H9 (cell line): ENCODE measurements at places on chromosomes 6 and 20.

GRCh38 chr20:21101932-21102575 is 4.1 kb downstream of the LINC00237 start:
- H3K36me3 ChIP-seq, result no peaks in the 10 kb centered on the region
- peak overlapping the region; percentile 89 for H3K4me3 ChIP-seq
- H3K27ac ChIP-seq, result no peak overlapping the region
- no peaks in the 10 kb centered on the region; the same call in 1 of the 2 replicates for H3K4me1 ChIP-seq
- DNase-seq, result peak; percentile 62
- H3K27me3 ChIP-seq, result peaks cover 44% of the 10 kb centered on the region

GRCh38 chr6:119310486-119311036 is 39.0 kb downstream of the MAN1A1 start:
- DNase-seq, result no peak
- H3K27ac ChIP-seq, result no peak overlapping the region
- no peaks in the 10 kb centered on the region for H3K36me3 ChIP-seq
- no peaks in the 10 kb centered on the region for H3K27me3 ChIP-seq
- no peak overlapping the region for H3K4me3 ChIP-seq
- no peaks in the 10 kb centered on the region; the same call in 1 of the 2 replicates for H3K4me1 ChIP-seq

DNA sequence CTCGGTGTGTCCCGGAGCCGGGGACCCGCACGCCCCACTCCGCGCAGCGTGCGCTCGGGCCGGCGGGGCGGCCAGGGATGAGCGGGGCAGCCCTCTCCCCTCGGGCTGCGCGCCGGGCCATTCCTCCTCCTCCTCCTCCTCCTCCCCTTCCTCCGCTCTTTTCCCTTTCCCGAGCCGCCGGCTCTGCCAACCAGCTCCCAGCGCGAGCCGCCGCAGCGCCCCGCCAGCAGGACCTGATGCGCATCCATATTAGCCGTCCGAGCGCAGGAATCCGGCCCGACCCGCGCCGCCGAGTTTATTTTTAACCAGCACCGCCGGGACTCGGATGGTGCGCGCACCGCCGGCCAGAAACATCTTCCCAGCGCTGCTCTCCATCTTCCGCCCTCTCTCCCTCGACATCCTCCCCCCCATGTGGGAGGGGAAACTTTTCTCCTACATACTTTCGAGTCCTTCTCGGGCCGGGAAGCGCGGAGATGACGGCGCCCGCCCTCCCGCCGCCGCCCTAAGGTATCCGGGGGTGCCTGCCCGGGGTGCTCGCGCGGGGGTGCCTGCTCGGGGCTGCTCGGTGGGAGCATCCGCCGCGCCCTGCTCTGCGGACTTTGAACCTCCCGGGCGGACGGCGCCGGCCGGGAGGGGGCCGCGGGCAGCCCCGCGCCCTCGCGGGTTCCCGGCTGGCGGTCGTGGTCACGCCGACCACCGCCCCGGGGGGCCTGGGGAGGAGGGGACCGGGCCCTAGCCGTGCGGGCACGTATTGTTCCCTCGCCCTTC is 619 bp downstream of the RREB1 start:
- H3K4me3 ChIP-seq, result peak overlapping the region; percentile 89
- H3K36me3 ChIP-seq, result no peaks in the 10 kb centered on the region
- peaks cover 2% of the 10 kb centered on the region; the same call in 1 of the 2 replicates for H3K27me3 ChIP-seq
- no peak overlapping the region for H3K27ac ChIP-seq
- DNase-seq, result peak; percentile 62

DNA sequence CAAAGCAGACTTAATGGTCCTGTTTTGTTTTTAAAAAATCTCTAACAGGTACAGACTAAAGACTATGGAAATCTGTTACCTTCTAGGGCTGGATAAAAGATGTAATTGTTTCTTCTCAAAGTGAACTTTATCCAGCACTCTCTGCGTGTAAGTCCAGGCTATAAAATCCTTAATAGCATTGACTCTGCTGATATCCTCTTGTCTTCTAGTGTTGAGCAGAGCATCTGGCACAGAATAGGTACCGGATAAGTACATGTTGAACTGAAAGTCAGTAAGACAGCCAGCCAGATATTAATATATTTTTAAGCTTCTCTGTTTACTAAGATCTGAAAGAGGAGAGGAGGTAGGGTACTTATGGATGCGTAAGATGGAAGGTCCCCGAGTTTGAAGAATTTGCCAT is 262.3 kb downstream of the TBC1D7 start:
- no peak for DNase-seq
- no peak overlapping the region for H3K4me3 ChIP-seq
- H3K27ac ChIP-seq, result no peak overlapping the region
- H3K4me1 ChIP-seq, result no peaks in the 10 kb centered on the region

- no peaks in the 10 kb centered on the region for H3K27me3 ChIP-seq
- no peak for DNase-seq
- no peak overlapping the region for H3K4me3 ChIP-seq
- H3K4me1 ChIP-seq, result no peaks in the 10 kb centered on the region; the same call in none of the 2 replicates
Observed at GRCh38 chr6:4318321-4318720, 182.9 kb upstream of the ECI2 start.

DNA sequence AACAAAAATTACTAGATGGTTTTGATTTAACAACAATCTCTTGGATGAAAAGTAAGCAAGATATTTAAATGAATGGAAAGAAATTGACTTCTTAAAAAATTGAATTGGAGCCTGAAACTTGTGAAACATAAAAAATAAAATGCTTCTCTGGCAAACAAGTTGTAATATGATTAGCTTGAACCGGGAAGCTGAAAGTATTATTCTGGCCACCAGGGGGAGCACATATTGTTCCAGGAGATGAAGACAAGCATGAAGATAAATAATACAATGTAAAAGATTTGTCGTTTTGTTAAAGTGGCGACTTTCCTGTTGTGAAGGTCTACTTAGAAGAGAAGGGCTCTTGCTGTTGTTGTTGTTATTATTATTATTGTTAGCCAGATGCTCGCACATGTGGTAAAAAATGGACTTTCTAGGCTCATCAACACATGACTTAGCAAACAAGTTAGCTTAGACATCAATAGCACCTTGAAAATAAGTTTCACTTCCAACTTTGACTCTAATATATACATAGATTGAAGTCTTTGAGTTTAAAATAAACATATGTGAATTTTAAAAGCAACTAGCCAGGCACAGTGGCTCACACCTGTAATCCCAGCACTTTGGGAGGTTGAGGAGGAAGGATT is 14.2 kb downstream of the PAX1 start:
- DNase-seq, result no peak
- H3K36me3 ChIP-seq, result no peaks in the 10 kb centered on the region
- no peak overlapping the region for H3K27ac ChIP-seq
- H3K4me3 ChIP-seq, result no peak overlapping the region

GRCh38 chr6:33993091-33993490 is 152.8 kb downstream of the GRM4 start:
- H3K27ac ChIP-seq, result no peak overlapping the region
- no peaks in the 10 kb centered on the region for H3K27me3 ChIP-seq
- no peaks in the 10 kb centered on the region for H3K4me1 ChIP-seq

- no peaks in the 10 kb centered on the region for H3K4me1 ChIP-seq
- no peak overlapping the region for H3K27ac ChIP-seq
- no peaks in the 10 kb centered on the region for H3K27me3 ChIP-seq
- H3K36me3 ChIP-seq, result no peaks in the 10 kb centered on the region
- H3K4me3 ChIP-seq, result no peak overlapping the region
Observed at GRCh38 chr6:143549221-143549948, 37.9 kb upstream of the FUCA2 start.

DNA sequence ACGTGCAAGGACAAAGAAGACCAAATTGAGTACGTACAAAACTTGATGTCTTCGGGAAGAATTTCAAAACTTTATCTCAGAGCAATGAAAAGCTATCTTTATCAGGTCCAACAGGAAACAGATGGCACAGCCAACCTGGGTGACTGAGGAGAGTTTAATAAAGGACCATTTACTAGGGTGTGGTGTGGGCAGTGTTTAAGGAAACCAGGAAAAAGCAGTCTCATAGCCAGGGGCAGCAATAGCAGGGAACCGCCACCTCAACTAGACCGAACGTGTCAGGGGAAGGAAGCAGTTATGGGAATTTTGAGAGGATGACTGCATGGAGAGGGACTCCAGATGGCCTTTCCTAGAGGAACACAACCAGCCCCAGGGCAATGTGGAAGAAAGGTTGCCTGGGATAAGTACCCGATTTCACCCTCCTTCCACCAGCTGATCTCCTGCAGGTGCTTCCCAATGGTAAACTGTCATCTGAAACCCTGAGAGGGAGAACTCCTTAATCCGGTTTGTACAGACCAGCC is 15.2 kb upstream of the TAAR5 start:
- no peak overlapping the region for H3K4me3 ChIP-seq
- no peak overlapping the region for H3K27ac ChIP-seq
- no peaks in the 10 kb centered on the region for H3K4me1 ChIP-seq
- H3K27me3 ChIP-seq, result no peaks in the 10 kb centered on the region
- DNase-seq, result no peak

GRCh38 chr6:17015144-17015543 is 86.7 kb upstream of the STMND1 start:
- no peaks in the 10 kb centered on the region for H3K36me3 ChIP-seq
- peaks cover 3% of the 10 kb centered on the region; the same call in 1 of the 2 replicates for H3K4me1 ChIP-seq
- no peak overlapping the region for H3K4me3 ChIP-seq
- H3K27me3 ChIP-seq, result no peaks in the 10 kb centered on the region
- no peak overlapping the region for H3K27ac ChIP-seq

GRCh38 chr20:50427719-50428083 is 82.5 kb upstream of the PTPN1 start:
- DNase-seq, result no peak
- H3K27ac ChIP-seq, result no peak overlapping the region
- no peaks in the 10 kb centered on the region for H3K36me3 ChIP-seq
- H3K4me1 ChIP-seq, result no peaks in the 10 kb centered on the region
- no peak overlapping the region for H3K4me3 ChIP-seq

DNA sequence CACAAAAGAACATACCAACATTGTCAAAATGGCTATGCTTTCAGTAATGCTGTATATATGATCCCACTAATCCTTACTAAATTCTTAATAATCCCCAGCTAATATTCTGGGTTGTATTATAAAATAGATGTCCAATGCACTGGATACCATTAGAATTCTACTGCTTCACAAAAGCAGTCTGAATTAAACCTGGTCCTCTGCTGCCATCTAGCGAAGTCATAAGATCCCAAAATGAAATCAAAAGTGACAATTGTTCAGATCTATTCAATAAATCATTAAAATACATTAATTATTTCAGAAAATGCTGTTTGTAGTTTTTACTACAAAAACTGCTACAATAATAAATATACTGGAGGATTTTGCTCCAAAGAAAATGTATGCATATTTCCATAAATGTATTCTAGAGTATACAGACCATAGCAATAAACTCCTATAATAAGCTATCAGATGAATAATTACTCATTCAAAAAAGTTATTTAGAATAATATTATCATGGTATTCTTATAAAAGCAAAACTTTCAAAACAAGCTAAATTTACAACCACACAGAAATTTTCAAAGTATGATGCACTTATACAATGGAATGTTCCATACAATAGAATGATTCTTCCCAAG is 92.6 kb downstream of the RNGTT start:
- H3K4me1 ChIP-seq, result no peaks in the 10 kb centered on the region
- no peak overlapping the region for H3K27ac ChIP-seq
- no peaks in the 10 kb centered on the region for H3K36me3 ChIP-seq
- no peak for DNase-seq

DNA sequence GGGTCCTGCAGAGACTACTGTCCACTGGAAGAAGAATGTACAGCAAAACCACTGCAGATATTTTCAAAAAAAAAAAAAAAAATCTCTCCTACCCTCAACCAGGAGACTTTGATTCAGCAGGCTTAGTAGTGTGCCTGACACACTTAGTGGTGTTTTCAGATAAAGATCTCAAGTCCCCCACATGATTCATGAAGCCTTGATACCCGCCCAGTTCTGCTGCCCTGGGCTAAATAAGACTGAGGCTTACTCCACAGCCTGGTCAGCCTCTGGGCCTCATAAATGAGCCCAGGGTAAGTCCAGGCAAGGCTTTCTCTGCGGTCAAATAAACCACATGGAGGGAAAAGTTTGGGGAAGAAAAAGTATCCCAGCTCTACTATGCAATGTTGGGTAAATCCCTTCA is 222.1 kb upstream of the ARID1B start:
- no peaks in the 10 kb centered on the region for H3K4me1 ChIP-seq
- no peak for DNase-seq
- H3K36me3 ChIP-seq, result peaks cover 3% of the 10 kb centered on the region; the same call in 1 of the 2 replicates
- no peak overlapping the region for H3K4me3 ChIP-seq
- H3K27ac ChIP-seq, result no peak overlapping the region

DNA sequence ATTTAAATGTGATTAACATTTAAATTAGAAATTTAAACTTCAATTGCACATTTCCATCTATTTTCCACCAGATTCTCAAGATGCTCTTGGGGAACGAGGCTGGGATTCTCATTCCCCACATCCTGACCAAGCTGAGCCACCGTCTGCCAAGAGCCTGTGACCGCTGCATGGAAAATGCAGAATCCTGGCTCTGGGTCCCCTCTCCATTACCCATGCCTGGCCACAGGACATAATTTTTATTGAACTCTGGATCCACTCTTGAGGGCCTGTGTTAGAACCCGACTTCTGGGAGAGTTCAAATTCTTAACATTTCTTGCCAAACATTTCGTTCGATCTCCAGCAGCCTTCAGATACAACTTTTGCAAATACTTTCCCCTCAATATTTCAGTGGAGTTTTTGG is 201.6 kb upstream of the SNX9 start:
- no peaks in the 10 kb centered on the region for H3K36me3 ChIP-seq
- no peak overlapping the region for H3K4me3 ChIP-seq
- no peaks in the 10 kb centered on the region for H3K4me1 ChIP-seq

- peaks cover 13% of the 10 kb centered on the region for H3K36me3 ChIP-seq
- H3K27ac ChIP-seq, result no peak overlapping the region
- H3K4me1 ChIP-seq, result peaks cover 2% of the 10 kb centered on the region; the same call in 1 of the 2 replicates
- no peak overlapping the region for H3K4me3 ChIP-seq
Observed at GRCh38 chr6:96194675-96195074, 178.9 kb downstream of the FUT9 start.

GRCh38 chr6:12735786-12736185 is 19.2 kb downstream of the PHACTR1 start:
- H3K4me3 ChIP-seq, result no peak overlapping the region
- H3K27ac ChIP-seq, result no peak overlapping the region
- no peaks in the 10 kb centered on the region for H3K27me3 ChIP-seq

- no peak overlapping the region for H3K27ac ChIP-seq
- H3K36me3 ChIP-seq, result peaks cover 17% of the 10 kb centered on the region
- no peak overlapping the region for H3K4me3 ChIP-seq
- H3K27me3 ChIP-seq, result no peaks in the 10 kb centered on the region
Observed at GRCh38 chr6:21752054-21752811, 158.7 kb downstream of the SOX4 start.

- H3K36me3 ChIP-seq, result no peaks in the 10 kb centered on the region
- no peaks in the 10 kb centered on the region for H3K4me1 ChIP-seq
- no peak overlapping the region for H3K27ac ChIP-seq
- H3K27me3 ChIP-seq, result no peaks in the 10 kb centered on the region
- DNase-seq, result no peak
Observed at GRCh38 chr6:157967486-157967885, 14.2 kb upstream of the SYNJ2 start.
